ENCODE measurements at places on chromosomes 12 and 14.

DNA sequence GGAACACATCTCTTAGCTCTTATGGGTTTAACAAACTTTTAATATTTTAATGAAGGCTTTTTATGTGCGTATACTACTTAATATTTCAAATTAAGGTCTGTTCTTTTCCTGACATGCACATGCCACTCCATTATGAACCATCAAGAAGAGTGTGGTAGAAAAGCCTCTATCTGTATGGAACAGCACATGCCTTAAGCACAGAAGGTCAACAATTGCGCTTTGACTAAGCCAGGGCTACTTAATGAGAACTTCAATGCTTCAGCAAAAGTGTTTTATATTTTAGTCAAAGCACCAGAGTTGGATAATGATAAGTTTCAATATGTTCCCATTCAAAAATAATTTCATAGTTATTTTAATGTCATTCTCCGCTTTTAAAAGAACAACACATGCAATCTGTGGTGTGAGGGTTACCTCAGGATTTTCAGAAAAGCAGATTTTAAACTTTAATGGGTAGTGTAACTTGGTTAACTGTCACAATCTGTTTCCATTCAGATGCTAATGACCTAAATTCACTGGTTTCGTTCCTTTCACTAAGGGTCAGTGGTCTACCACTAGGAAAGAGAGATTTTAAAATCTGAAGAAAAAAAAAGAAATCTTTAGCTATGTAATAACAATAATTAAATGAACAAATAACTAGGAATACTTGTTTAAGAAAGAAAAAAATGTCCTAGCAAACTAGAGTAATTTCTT is 193.4 kb upstream of the NOVA1 start:
- DNase-seq, result no peak

GRCh38 chr14:41868396-41868795 is 261.7 kb downstream of the LRFN5 start:
- no peak for DNase-seq

DNA sequence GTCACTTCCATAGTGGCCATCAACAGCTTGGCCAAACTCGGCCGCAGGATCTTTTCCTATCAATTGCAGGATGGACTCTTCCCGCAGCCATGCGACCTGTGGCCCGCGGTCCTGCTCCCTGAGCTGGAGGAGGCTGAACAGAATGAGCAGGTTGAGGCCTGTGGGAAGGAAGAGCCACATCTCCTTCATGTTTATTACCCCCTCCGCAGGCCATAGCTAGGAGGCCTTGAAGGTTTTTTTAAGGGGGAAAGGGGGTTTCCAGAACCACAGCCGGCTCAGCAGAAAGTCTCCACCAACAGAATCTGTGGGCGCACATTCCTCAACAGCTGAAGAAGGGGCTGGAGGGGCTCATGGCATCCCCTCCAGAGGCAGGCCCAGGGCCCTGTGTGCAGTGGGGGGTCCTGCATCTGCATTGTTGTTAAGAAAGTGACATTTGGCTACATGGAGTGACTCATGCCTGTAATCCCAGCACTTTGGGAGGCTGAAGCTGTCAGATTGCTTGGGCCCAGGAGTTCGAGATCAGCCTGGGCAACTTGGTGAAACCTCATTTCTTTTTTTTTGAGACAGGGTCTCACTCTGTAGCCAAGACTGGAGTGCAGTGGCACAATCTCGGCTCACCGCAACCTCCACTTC is 25.2 kb upstream of the PPP1R13B start:
- no peak for DNase-seq

- DNase-seq, result no peak
Measured at GRCh38 chr12:127125607-127126259, 1141.2 kb upstream of the TMEM132C start.

DNA sequence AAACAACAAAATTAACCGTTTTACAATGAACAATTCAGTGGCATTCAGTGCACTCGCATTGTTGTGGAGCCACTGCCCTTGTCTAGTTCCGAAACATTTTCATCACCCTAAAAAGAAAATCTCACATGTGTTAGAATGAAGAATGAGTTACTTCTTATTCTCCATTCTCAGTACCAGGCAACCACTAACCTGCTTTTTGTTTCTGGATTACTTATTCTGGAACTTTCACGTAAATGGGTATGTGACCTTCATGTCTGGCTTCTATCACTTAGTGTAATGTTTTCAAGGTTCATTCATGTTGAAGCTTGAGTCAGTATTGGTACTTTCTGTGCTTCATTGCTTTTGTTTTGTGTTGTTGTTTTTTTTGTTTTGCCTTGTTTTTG is 15.6 kb downstream of the RCOR1 start:
- no peak for DNase-seq

- no peak for DNase-seq
Measured at GRCh38 chr14:59627011-59627520, 50.5 kb upstream of the CCDC175 start.

- no peak for DNase-seq
Measured at GRCh38 chr12:110972866-110973265, 52.5 kb upstream of the MYL2 start.

DNA sequence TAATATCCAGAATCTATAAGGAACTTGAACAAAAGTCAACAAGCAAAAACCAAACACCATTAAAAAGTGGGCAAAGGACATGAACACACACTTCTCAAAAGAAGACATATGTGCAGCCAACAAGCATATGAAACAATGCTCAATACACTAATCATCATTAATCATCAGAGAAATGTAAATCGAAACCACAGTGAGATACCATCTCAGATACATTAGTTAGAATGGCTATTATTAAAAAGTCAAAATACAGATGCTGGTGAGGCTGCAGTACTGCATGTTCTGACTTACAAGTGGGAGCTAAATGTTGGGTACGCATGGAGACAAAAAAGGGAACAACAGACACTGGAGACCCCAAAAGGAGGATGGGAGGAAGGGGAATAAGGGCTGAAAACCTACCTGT is 67.1 kb downstream of the BLTP3B start:
- DNase-seq, result no peak

GRCh38 chr14:52950410-52950897 is 396 bp downstream of the FERMT2 start:
- DNase-seq, result peak; percentile 51

Measured in NCI-H1694 treated with DMSO at 0.1 percent for 48 hours (cell line).